ENCODE measurements at places on chromosomes 2 and 18.

GRCh38 chr2:12168791-12169388, 422.5 kb downstream of the LPIN1 start:
- no peak for DNase-seq

GRCh38 chr2:101962309-101962708, 29.5 kb upstream of the IL1R2 start:
- DNase-seq, result no peak

GRCh38 chr2:42900289-42900891, 108.0 kb upstream of the HAAO start:
- no peak for DNase-seq

- DNase-seq, result peak; percentile 61
Observed at GRCh38 chr2:73896362-73897239, 3.8 kb downstream of the ACTG2 start.

DNA sequence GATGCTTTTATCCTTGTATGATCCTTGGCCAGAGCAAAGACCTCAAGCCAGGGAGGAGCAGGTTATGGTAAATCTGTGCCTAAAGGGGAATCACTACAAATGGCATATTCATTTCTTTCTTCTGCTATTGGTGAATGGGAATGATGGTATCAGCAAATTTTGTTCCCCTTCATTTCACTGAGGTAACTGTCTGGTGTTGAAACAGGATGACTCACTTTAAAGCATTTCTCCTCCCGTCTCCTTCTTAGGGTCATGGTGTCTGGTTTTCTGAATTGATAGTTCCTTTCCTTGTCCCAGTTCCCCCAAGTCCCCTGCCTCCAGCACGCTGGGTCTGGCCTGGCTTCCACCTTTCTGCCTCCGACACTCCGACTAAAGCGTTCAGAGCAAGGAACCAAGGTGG, 109.2 kb downstream of the MREG start:
- DNase-seq, result no peak

GRCh38 chr2:102436323-102436722, 13.4 kb downstream of the IL18RAP start:
- peak; percentile 40 for DNase-seq

GRCh38 chr2:159064446-159065301, 96.2 kb downstream of the TANC1 start:
- no peak for DNase-seq

DNA sequence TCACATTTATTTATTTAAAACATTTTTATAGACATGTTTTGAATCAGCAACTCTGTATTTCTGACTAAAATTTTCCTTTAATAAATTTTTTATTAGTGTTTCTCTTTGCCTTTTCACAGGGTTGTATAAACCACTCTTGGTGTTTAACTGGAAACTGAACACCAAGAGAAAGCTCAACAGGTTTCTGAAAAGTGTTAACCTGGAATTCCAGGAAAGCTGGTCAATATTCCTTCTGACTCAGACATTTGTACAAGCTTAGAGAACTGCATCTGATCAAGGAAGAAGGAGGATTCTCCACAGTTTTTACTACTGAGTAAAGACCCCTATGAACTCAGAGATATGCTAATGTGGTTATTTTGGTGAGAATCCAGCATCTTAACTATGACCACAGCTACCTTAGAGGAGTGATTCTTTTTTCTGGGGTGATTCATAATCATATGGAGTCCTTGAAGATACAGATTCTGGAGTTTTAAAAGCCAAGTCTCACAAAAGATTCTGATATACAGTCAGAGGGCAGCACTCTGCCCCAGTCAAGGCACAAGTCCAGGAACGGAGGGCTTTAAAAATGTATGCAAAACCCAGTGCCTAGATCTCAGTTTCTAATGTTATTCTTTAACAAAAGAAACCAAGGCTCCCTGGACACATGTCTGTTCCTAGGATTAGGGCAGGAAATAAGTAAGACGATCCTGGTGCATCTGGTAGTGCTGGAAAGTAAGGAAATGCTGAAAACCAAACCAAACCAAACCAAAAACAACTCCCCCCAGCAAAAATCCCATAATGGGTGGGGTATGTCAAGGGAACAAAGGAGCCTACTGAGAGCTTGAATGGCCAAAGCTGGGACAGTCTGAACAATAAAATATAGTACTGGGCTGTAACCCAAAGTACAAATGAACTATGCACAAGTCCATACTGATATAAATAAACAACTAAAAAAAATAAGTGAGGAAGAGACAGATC, 85.1 kb upstream of the FZD5 start:
- DNase-seq, result no peak

DNA sequence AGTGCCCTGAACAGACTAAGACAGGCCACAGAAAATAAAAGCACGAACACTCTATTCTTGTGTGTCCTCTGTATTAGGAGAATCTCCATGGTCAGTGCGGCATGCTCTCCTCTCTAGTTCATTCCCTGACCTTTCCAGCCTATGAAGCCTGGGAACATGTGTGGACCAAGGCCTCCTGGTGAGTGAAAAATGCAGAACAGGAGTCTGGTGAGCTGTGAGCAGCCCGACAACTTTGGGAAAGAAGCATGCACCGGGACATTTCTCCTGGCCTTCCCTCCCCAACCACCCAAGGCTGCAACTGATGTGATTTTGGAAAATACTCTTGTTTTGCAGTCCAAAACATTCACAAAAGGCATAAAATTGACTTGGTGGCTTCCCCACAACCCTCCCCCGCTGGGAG, 878.3 kb upstream of the ID2 start:
- no peak for DNase-seq

- DNase-seq, result no peak
Observed at GRCh38 chr2:176002688-176003210, 682 bp upstream of the LNPK start.

- DNase-seq, result no peak
Observed at GRCh38 chr2:33209976-33210375, 263.2 kb downstream of the LTBP1 start.

- no peak for DNase-seq
Observed at GRCh38 chr2:170425281-170425751, 247.4 kb downstream of the MYO3B start.

- no peak for DNase-seq
Observed at GRCh38 chr18:61829108-61829507, 63.7 kb downstream of the RNF152 start.

DNA sequence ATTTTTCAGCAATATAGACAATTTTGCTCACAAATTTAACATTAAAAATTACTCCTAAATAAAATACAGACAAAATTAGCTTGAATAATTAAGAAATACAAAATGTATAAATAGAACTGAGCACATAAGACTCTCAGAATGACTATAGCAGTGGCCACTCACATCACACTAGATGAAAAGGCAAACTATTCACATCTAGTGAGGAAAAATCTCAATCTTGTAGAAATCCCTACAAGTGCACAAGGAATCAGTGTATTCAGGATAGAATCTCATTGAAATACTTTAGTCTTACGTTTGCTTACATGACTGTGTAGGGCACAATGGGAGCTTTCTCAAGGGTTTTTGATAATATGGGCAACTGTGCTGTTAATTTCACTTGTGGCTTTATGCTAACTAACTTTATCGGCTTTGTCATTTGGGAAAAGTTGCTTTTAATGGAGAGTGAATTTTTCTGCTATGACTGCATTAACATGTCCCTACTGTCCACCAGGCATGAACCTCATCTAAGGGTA, 678.9 kb upstream of the LRRTM4 start:
- DNase-seq, result no peak

GRCh38 chr2:86143307-86143706, 37.3 kb downstream of the PTCD3 start:
- no peak for DNase-seq

GRCh38 chr2:144426981-144427479, 92.9 kb downstream of the ZEB2 start:
- no peak for DNase-seq

DNA sequence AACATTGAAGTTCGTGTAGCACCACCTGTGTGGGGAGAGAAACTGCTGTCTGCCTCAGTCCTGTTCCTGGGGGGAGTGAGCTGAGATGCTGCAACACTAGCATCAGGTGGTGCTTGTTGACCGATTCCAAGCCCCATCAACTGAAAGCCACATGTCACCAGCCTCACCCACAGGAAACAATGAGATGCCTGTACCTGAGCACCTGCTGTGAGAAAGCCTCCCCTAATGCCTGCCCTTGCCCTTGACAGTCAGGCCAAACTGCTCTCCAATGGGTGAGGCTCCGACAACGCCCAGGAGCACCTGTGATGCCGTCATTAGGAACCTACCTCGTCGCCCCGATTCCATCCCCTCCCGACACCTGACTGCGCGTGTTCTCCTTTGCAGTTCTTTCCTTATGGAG, 104.6 kb downstream of the SMC6 start:
- no peak for DNase-seq

DNA sequence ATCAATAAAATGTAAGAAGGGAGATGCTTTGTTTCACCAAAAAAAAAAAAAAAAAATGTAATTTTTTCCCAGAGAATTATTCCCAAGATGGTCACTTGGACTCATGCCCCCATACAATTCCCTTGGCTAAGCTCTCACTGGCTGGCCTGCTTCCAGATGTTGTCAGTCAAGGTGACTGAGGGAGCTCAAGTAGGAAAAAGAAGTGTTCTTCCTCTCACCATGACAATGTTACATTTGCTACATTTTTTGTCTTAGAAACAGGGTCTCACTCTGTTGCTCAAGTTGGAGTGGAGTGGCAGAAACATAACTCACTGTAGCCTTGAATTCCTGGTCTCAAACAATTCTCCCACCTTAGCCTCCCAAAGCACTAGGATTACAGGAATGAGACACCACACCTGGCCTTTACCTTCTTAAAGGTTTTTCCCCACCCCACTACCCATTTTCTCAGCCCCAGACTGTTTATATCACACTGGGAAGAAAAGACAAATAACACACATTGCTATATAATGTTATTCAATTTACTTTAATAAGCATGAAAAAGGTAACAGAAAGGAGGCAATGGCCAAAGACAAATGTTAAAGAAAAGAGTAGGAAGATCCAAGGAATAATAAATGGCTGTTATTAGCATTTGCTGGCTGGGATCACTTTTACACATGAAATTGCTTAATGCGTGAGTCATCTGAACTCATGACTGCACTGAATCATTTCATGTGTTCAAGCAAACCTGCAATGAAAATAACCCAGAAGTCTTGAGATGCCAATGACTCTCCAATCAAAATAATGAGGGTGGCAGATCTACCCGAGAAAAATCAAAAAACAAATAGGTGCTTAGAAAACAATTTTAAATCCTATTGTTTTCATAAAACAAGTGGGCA, 45.2 kb downstream of the ACVR1 start:
- DNase-seq, result no peak

- DNase-seq, result no peak
Observed at GRCh38 chr2:54845514-54845913, 122.1 kb downstream of the EML6 start.

GRCh38 chr18:32930695-32931301, 158.0 kb upstream of the KLHL14 start:
- no peak for DNase-seq

- DNase-seq, result no peak
Observed at GRCh38 chr2:214051585-214051984, 359.3 kb upstream of the VWC2L start.

GRCh38 chr2:128781585-128782385, 463.1 kb upstream of the HS6ST1 start:
- no peak for DNase-seq

GRCh38 chr18:58097121-58097906, 53.3 kb downstream of the NEDD4L start:
- no peak for DNase-seq

- no peak for DNase-seq
Observed at GRCh38 chr2:125280265-125280664, 1255.2 kb downstream of the CNTNAP5 start.

DNA sequence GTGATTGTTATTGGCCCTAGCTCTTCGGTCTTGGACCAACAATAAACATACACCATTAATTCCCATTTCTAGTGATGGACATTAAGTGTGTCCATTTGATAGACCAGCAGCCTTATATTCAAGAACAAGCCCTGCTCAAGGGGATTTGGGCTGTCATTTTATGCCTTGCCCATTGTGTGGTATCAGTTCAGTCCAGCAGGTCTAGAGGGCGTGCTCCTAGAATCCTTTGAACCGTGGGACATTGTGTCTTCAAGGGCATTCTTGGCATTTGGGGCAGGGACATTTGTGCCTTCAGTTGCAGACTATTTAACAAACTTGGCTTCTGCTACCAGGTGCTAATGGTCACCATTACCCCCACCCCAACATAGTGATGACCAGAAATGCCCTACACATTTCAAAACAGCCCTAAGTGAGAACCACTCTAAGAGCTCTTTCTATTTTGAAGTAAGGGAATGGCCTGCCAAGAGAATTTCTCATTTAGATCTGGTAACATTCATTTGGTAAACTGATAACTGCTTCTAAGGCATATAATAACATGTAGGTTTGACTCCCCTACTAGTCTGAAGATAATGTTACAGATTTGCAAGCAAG, 284.7 kb downstream of the ALPK2 start:
- DNase-seq, result no peak

DNA sequence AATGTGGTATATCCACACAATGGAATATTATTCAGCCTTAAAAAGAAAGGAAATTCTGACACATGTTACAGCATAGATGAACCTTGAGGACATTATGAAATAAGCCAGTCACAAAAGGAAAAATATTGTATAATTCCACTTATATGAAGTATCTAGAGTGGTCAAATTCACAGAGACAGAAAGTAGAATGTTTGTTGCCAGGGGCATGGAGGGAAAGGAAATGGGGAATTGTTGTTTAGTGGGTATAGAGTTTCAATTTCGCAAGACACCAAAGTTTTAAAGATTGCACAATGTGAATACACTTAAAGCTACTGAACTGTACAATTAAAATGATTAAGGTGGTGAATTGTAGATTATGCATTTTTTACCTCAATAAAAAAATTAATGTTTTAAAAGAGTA, 92.9 kb downstream of the TXNL1 start:
- no peak for DNase-seq

GRCh38 chr2:177359836-177360595, 32.6 kb upstream of the AGPS start:
- DNase-seq, result no peak

- DNase-seq, result no peak
Observed at GRCh38 chr2:122795763-122796162, 1040.3 kb downstream of the TSN start.

- DNase-seq, result peak; percentile 45
Observed at GRCh38 chr18:59988098-59988706, 88.4 kb downstream of the PMAIP1 start.

- DNase-seq, result no peak
Observed at GRCh38 chr2:215729985-215730620, 283.2 kb downstream of the MREG start.
